CD4-positive, alpha-beta T cell treated with Interleukin-17A for 1 hour (primary cell): ENCODE measurements at places on chromosomes 11 and 22.

DNA sequence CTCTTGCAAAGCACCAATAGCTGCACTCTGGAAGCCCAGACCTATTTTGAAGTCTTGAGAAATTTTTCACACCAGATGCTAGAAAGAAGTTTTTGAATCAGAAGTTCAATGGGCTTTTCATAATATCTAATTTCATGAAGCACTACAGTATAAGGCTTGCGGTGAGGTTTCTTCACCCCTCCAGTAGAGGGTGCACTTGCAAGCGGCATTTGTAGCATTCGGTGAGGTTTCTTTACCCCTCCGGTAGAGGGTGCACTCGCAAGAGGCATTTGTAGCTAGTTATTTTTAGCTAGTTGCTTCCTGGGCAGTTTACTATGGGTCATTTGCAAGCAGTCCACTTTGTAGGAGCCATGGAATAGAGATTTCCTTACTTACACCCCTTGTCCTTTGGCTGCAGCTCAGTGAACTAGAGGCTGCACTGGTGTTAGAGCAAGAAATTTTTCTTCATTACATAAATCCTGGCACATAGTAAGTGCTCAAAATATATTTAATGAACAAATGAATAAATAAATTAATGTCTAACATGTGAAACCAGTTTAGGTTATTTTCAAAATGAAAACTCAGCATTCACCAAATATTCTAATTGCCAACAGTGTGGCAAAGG is 7.8 kb upstream of the NOX4 start:
- no peak for DNase-seq

- DNase-seq: no peak
Observed at GRCh38 chr22:28951969-28952521, 68.7 kb downstream of the ZNRF3 start.

DNA sequence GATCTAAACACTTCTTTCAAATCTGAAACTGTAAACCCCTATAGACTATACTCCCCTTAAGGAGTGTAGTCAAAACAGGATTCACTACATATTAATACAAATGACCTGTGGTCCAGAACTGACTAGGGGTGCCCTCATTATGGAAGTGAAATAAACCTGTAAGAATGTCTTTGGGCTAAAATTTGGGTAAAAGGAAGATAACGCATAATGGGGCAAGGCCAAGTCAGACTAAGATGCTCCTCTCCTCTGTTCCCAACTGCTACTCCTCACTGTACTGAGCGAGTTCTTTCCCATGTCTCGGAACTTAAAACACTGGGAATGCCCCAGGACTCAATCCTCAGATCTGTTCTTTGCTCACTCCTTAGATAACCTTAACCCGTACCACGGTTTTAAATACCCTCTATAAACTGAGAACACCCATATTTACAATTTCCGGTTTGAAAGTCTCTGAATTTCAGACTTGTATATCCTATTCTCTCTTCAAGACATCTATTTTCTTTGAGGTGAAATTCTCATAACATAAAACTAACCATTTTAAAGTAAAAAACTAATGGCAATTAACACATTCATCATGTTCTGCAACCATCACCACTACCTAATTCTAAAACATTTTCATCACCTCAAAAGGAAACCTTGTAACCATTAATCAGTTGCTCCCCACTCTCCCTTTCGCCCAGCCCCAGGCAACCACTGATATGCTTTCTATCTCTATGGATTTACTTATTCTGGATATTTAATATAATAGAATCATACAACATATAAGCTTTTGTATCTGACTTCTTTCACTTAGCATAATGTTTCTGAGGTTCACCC is 4.0 kb downstream of the THAP12 start:
- DNase-seq: no peak

- DNase-seq: no peak
Observed at GRCh38 chr11:8071616-8072581, 9.1 kb upstream of the TUB start.

DNA sequence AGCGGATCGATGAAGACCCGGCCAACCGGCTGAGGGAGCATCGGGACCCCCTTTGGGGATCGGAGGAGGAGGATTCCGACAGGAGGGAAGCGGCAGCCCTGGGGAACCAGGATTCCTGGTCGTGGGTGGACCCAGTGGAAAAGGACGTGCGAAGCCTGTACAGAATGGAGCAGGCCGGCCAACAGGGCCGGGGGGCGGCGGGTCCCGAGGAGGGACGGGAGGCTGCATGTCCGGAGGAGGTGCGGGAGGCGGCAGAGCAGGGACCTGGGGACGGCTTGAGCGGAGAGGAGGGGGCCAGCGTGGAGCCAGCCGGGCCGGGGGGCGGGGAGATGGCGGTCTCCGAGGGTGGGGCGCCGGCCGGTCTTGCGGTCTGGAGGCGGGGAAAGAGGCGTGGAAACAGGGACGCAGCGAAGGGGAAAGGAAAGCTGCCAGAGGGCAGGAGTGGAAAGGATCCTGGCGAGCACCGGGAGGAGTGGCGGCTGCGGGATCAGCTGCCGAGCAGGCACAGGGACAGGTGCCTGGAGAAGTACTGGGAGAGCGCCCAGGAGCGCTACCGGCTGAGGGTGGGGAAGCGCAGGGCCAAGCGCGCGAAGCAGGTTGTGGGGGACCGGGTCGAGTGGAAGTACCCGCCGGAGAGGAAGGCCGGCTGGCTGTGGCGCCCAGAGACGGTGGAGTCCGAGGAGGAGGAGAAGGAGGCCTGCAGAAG is at the start of gene ANO5:
ANO5 (plus strand) TSS at position 444 of the 706 bp plus-strand sequence. CDS start 408 bp downstream, outside the sequence.
- no peak for DNase-seq

GRCh38 chr11:102314784-102315183 is 2.5 kb upstream of the BIRC3 start:
- no peak for DNase-seq

DNA sequence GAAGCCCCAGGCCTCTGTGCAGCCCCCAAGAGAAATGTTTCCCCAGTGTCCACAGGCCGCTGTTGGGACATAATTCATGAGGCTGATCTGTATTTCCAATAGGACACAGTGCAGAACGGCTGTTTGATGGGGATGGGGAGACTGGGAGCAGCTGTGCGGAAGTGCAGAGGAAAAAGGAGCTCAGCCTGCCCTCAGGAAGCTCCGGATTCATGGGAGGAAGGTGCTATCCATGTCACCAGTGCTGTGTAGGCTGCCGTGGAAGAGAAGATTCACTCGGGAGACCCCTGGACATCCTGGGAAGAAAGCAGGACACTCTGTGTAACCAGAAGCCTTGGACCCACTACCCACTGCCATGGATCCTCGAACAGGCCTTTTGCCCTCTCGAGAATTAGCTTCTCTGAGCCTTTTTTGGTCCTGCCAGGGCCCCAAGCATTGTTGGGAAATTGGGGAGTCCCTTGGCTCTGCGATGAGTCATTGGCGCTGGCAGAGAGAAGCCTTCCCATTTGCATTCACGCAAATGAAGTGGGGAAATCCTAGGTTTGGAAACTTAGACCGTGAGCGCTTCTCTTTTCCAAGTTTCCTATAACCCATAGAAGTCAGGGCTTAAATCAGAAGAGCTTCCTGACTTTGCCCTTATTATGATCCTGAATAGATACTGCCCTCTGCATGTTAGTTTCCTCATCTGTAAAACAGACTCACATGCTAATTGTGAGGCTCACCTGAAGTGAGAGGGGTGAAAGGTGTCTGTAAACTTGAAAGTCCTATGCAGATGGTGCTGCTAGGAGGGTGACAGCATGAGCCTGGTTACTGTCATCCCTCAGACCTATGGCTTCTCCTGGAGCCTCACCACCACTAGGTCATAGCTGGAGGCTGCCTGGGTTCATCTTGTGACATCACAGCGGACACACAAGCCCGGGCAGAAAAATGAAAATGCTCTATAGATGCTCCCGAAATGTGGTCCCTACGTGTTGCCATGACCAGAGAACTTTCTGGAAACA is 229.2 kb upstream of the B3GAT1 start:
- no peak for DNase-seq

DNA sequence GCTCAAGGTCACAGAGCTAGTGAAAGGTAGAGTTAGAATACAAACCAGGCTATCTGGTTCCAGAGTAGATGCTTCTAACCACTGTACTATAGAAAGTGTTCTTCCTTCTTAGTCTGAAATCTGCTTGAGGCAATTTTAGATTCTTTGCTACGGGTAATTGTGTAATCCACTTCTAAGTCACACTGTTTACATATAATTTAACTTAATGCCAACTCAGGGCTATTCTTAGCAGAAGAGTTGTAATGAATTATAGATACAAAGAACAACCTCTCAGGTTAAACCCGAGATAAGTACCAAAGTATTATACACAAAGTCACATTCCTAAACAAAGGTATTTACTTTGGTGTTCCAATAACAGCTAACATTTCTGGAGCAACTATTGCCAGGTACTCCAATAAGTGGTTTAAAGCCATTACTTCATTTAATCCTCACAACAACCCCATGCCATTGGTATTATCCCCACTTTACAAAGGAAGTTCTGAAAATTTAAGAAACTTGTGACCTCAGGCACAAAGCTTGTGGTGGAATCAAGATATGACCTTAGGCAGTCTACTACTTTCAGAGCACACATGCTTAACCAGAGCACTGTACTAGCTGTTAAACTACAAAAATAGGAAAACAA is 31.1 kb upstream of the DDI1 start:
- DNase-seq: no peak

DNA sequence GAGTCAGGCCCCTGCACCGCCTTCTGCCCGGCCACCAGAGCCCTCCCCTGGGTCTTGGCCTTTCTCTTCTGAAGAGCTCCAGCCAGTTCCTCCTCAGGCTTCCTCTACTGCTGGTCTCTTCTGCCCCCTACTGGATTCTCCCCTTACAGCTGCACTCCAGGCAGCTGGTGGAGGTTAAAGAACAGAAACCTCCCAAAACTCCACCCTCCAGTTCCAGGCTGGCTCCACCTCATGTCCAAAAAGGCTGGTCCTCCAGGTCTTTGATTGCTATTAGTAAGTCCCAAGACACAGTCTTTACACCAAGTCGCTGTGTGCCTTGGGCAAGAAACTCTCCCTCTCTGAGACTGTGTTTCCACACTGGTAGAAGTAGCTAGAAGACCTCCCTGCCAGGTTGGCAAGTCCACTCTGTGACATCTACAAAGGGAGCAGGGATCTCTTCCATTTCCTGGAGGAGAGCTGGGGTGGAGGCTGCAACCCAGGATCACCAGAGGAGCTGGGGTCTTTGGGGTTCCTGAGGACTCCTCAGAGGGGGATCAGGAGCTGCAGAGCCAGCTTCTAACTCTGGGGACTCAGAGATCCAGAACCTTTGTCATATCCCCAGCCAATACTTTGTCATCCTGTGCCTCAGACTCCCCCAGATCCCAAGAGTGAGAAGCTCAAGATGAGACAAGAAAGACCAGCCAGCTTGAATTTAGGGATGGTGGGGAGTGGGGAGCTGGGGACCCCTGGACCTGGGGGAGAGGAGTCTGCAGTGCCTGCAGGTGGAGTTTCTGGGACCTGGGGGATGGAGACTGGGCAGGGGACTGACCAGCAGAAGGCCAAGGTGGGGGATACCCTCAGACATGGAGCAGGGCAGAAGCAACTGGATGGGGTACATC is 3.4 kb upstream of the IGLL5 start:
- DNase-seq: peak; percentile 85

DNA sequence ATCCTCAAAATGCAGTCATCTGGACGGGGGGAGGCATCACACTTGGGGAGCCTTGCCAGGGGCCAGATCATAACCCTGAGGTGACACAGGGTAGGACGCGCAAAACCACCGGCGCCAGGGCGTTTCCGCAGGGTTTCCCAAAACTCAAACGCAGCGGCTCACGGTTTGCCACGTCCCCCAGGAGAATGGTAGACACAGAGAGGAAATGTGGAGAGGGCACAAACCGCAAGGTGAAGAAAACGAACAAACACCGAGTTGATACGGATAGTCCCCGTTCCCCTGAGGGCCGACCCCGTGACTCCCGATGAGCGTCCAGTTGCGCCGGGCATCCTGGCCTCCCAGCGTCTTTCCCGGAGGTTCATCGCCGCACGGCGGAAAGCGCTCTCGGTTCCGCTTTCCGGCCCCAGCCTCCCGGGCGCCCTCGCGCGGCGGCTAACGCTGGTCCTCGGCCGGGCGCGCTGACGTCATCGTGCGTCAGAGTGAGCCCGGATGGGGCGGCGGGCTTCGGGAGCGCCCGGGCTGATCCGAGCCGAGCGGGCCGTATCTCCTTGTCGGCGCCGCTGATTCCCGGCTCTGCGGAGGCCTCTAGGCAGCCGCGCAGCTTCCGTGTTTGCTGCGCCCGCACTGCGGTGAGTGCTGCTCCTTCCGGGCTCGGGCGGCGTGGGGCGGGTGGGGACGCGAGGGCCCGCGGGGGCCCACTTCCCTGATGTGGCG is at the start of gene BIRC2:
BIRC2 (plus strand) TSS at position 467 of the 714 bp plus-strand sequence. CDS start 2,641 bp downstream, outside the sequence.
- DNase-seq: peak; percentile 94

- no peak for DNase-seq
Observed at GRCh38 chr11:61153593-61154095, 7.6 kb downstream of the VPS37C start.

- no peak for DNase-seq
Observed at GRCh38 chr11:102111011-102111786, 952 bp downstream of the YAP1 start.

DNA sequence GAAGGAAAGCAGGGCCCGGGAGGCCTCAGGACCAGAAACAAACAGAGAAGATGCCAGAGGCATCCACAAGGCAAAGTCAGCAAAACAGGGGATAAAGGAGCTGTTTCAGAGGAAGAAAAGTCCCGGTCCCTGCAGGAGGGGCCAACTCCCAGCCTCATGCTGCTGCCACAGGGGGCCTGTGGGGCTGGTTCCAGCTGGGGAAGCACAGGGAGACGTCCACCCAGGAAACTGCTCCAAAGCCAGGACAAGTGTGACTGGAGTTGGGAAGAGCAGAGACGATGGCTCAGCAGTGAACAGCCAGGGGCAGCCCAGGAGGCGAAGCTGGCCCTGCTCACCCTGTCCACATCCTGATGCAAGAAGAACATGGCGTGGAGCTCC is 454.4 kb downstream of the BRD1 start:
- DNase-seq: no peak

DNA sequence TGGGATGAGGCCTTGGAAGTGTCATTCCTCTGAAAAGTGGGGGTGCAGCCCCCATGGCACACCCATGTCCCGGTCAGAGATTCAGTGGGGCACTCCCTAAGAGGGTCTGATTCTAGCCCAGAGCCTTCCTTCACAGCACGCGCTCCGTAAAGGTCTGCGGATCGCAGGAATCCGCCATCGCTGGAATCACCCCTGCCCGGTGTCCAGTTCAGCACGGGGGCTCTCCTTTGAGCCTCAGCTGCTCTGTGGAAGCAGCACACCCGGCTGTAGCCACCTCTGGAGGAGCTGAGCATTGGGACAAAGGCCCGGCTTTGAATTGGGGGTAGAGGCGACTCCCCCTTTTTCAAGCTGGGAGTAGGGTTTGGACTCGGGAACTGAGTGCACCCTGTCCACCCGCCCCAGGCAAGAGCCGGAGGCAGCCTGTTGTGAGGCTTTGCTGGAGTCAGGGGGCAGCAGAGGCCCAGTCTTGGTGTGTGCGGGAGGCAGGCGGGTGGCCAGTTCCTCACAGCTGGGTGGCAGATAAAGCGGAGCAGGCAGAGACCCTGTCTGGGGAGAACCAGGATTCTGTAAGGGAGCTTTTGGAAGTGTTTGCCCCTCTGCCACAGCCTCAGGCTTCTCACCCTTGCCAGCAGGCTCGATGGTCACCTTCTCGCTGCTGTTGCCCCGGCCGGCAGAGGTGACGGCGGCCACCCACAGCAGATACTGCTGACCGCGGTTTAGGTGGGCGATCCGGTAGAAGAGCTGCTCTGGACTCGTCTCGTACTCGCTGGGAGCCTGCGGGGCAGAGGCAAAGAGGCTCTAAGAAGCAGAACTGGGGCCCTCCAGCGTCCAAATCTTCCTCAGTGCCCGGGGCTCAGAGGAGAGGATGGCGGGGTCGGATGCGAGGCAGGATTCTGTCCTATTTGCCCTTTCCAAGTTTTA is 115.9 kb downstream of the CEP164 start:
- DNase-seq: no peak

GRCh38 chr11:1071571-1072115 is 3.0 kb upstream of the MUC2 start:
- no peak for DNase-seq
